ENCODE measurements at places on chromosomes 5 and 9.

DNA sequence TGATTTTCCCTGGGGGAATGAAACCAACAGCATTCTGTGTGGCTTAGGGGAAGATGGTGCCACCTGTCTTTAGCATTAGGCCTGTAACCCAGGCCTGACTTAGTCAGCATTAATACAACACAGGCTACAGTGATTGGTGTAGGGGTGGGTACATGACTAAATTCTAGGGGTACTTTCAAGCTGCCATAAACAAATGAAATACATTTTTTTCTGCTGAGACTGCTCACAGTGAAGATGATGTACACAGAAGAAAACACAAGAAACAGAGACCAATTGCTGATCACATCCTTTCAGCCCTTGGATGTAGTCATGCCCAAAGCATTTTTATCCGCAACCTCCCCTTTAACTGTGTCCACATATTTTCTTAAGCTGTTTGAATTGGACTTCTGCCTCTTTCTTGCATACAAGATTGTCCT, 527.2 kb downstream of the KCTD16 start:
- no peak for DNase-seq

DNA sequence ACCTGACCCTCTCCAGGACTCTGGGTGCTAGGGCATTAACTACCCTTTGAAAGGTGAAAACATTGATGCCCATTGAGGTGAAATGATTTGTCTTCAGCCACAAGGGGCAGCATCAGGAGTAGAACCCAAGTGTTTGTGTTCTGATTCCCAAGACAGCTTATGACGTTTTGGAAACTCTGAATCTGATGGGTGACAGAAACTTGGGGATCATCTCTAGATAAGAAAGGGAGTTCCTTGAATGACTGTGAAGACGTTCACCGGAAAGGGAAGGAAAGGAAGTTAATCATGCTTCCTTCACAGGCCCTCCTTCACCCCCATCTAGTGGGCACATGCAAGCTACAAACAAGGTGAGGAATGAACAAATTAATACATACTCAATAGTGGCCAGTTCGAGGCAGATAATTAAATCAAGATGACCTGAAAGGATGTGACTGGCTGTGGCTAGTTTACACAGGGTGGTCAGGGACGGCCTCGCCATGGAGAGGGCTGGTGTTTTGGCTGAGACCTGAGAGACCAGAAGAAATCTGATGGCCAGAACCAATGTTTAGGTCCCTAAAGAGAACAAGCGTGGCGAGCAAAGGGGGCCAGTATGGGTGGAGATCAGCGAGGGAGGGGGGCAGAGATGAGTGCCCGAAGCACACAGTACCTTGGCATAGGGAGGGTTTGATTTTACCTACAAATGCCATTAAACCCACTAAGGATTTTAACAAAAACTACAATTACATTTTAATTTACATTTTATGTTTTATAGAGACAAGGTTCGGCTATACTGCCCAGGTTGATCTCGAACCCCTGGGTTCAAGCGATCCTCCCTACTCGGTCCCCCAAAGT, 937 bp upstream of the SLC26A2 start:
- DNase-seq: peak; percentile 97

GRCh38 chr5:79408028-79408427, 105.9 kb downstream of the HOMER1 start:
- no peak for DNase-seq

DNA sequence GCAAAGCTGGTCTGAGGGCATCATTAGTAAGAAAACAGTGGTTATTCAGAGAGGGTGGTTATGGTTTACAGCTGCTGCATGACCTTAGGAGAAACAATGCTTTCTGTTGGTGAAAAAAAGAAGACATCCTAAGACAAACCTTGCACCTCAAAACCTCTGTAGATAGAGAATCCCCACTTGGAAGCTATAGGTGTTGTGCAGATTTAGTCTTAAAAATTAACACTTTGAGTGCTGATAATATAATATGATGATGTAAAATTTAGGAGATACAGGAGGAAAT, 1.4 kb upstream of the PTTG1 start:
- no peak for DNase-seq

- DNase-seq: no peak
Measured at GRCh38 chr5:62650197-62650596, 71.6 kb downstream of the LRRC70 start.

GRCh38 chr9:86557063-86557766, 203.0 kb upstream of the TUT7 start:
- no peak for DNase-seq

DNA sequence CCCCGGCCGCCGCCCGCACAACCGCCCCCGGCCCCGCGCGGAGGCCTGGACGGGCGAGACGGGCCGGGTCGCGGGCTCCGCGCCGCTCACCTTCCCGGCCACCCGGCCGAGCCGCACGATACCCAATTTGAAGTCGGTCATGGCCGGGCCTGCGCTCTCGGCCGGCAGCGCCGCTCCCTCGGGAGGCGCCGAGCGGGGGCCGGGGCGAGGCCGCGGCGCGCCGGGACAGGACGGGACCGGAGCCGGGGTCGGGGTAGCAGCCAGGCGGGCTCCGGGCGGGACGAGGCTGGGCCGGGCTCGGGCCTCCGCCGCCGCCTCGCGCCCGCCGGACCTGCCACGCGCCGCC, 216 bp downstream of the ZMYND19 start:
- no peak for DNase-seq

DNA sequence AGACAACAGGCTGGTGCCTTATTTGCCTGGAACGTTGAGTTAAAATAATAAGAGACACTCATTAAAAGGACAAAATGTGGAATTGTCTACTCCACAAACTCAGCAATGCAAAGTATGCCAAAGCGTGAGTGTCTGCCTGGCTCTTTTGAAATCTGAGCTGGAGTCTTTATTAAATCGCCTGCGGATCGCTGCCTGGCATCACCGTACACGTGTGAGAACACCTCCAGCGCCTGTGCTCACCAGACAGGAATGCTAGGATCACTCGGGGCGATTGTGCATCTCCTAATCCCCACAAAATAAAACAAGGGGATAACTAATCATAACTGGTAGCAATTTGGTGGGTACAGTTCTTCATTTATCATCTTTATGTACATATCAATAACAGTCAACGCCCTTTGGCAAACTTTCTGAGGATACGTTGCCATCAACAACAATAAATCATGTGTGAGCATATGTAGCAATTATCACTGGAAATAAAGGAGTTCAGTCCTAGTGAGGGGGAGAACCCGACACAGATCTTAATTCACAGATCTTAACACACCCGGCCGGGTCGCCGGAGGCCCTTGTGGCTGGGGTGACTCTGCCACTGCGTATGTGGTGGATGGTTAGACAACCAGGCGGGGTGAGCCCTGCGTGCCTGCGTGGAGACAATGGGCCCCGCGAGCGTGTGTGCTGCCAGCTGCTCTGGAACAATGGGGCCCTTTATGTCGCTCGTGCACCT, 284.9 kb upstream of the IRX1 start:
- DNase-seq: no peak

DNA sequence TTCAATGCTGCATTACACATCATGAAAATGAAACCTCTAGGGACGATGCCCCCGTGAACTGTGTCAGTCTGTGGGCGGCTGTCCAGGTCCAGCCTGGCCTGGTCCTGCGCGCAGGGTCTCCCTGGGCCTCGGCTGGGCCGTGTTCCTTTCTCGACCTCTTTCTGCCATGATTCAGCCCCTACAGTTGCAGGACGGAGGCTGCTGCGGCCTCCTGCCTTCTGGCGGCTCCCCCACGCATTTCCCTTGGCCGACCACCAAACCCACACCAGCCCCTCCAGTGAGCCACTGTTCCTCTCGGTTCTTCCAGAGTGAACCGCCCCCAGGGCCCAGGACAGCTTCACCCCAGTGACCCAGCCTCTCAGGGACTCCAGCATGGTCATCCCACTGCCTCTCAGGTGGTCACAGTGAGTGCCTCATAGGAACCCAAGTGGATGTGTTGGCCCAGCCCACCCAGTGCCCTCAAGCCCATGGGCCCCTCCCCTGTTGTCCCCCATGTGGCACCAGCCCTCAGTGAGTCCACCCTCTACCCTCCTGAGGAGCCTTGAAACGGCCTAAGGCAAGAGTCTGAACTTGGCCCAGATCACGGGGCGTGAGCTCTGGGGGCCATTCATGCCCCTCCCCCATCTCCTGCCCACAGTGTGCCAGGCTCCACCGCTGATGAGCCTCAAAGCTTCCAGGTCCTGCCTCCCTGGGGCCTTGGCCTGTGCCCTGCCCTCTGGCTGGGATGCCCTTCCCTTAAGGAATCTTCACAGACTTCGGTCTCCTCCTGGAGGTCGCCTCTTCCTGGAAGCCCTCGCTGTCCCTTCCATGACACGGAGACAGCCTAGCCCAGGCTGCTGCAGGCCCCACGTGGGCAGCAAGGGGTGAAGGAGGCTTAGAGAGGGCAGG, 10.0 kb upstream of the CLIC3 start:
- DNase-seq: no peak

- DNase-seq: no peak
Measured at GRCh38 chr9:73541923-73542322, 390.3 kb downstream of the ANXA1 start.

DNA sequence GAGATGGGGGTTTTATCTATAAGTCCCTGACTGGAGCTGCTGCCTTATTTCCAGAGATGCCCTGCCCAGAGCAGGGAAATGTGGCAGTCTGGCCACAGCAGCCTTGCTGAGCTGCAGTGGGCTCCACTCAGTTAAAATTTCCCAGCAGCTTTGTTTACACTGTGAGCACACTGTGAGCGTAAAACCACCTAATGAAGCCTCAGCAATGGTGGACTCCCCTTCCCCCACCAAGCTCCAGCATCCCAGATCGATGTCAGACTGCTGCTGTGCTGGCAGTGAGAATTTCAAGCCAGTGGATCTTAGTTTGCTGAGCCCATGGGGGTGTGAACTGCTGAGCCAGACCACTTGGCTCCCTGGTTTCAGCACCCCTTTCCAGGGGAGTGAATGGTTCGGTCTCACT, 208.7 kb upstream of the RAI14 start:
- no peak for DNase-seq

DNA sequence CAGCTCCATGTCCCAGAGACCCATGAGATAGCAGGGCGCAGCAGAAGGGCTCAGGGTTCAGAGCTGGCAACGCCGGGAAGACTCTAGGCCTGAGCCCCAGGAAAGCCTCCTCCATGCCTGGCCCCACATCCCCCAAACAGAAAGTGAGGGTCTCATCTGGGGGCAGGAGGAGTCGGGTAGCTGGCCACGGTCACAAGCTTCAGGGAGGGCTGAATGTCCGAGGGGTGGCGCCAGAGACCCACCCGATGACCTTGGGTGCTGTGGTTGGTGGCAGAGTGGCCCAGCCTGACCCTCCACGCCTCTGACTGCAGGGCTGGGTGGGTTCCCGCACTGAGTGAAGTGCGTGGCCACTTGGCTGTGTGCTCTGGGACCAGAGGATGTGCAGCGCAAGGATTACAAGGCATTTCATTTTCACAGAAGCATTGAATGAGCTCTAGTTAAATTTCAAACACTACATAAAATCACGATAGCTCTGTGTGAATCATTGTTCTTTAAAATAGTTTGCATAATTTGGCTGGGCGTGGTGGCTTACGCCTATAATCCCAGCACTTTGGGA, 3.0 kb downstream of the C8G start:
- DNase-seq: peak; percentile 57

DNA sequence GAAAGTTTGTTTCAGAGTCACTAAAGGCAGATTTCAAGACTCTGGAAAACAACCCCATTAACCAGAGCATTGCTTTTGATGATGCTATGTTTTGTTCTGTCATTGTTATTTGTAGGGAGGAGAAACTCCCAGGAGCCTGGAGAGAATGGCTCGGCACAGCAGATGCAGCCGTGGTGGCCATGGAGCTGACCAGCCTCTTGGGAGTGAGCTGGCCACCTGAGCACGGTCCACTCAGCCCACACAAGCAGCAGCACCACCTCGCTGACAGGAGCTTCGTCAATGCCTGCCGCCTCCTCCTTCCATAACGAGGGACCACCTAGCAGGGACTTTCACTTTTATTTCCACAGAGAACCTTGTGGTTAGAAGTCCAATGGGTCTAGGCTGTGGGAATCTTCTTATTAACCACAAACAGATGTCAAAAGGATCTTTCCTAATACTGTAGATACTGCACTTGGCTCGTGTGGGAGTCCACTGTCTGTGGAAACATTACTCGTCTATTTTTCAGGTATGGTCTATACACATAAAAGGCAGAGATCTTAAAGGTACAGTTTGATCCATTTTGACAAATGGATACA, 21.0 kb upstream of the SMIM32 start:
- no peak for DNase-seq

DNA sequence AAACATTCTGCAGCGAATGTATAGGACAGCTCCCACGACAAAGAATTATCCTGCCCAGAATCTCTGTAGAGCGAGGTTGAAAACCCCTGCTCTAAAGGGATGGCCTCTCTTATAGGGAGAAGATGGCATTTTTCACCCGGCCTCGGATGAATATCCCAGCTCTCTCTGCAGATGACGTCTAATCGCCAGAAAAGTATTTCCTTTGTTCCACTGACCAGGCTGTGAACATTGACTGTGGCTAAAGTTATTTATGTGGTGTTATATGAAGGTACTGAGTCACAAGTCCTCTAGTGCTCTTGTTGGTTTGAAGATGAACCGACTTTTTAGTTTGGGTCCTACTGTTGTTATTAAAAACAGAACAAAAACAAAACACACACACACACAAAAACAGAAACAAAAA, 17.4 kb upstream of the RARS1 start:
- no peak for DNase-seq

DNA sequence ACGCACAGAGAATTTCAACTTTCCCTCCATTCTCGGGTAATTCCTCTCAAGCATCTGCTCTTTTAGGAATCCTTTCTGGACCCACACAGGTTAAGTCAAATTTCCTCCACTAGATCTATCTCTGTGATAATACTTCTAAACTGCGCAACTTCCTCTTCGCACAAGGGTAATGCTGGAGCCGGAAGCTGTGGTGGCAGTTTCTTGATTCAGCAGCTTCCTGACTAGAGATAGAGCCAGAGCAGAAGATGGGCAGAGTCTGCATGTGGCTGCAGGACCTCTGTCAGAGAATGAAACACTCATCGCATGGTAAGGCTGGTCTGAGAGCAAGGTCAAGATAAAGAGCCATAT, 11.1 kb upstream of the CDC42SE2 start:
- peak; percentile 84 for DNase-seq

DNA sequence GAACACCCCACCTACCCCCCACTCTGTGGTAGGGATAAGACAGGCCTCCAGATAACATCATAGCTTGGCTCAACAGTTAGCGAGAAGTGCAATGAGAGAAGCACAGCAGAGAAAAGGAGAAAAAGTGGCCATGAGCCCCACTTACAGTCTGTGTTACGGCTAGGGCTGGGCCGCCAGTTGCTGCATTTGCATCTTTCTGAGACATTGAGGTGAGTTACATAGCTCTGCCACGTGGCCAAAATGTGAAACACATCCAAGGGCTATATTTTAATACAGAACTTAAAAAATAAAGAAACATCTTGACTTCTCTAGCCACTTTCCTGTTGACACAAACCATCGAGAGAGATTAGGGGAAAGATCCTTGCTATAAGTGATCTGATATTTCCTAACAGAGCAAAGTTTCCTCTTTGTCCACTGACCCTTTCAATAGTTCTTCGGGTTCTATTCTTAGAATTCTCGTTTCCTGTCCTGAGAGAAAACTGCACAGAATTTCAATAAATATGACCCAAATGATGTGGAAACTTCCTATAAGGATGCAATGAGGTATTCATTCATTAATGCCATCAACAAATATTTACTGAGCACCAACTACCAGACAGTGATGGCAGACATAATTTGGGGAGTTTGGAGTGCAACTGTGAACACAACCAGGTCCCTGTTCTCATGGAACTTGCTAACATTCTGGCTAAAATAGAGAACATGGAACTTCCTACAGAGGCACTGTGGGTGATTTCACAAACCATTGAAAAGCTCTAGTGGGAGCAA, 3.2 kb upstream of the TLE4 start:
- no peak for DNase-seq

Measured in hematopoietic multipotent progenitor cell treated with erythropoietin and hydrocortisone succinate and interleukin-3 and kit ligand, for 8 days (in vitro differentiated cells).